ENCODE measurements at places on chromosomes 16 and 17.

DNA sequence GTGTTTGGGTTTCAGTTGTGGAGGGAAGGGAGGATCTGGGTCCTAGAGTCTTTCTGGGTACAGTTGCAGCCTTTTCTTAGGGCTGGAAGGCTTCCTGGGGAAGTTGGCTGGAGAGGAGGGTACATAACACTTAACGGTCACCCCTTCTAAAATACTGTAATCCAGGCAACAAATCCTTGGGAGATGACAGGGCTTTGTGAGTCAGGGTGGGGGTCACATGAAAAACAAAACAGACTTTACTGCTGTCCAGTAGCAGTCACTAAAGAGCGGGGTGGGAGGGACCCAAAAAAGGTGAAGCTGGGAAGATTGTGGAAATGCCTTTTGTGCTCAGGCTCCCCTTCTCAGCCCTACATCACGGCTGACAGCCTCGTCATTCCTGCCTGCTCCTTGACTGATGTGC is 6.3 kb downstream of the SAP30BP start:
- DNase-seq = no peak

GRCh38 chr17:57110579-57111325 is 25.7 kb downstream of the AKAP1 start:
- no peak for DNase-seq

DNA sequence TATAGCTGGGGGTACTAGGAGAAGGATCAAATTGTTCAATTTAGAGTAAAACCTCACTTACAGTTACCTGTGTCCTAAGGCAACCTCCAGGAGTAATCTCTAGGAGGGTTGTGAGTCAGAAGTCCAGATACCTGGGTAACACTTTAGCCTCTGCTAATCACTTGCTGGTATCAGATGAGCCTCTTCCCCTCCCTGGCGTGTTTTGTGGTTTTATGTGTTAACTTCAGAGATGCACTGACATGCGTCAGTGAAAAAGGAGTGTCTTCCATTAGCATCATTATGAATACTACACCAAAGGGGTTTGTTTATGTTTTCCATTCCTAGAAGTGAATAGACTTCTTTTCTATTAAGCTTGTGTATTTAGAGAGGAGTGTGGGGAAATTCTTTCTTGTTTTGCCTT is 208.2 kb downstream of the FTO start:
- DNase-seq = no peak

DNA sequence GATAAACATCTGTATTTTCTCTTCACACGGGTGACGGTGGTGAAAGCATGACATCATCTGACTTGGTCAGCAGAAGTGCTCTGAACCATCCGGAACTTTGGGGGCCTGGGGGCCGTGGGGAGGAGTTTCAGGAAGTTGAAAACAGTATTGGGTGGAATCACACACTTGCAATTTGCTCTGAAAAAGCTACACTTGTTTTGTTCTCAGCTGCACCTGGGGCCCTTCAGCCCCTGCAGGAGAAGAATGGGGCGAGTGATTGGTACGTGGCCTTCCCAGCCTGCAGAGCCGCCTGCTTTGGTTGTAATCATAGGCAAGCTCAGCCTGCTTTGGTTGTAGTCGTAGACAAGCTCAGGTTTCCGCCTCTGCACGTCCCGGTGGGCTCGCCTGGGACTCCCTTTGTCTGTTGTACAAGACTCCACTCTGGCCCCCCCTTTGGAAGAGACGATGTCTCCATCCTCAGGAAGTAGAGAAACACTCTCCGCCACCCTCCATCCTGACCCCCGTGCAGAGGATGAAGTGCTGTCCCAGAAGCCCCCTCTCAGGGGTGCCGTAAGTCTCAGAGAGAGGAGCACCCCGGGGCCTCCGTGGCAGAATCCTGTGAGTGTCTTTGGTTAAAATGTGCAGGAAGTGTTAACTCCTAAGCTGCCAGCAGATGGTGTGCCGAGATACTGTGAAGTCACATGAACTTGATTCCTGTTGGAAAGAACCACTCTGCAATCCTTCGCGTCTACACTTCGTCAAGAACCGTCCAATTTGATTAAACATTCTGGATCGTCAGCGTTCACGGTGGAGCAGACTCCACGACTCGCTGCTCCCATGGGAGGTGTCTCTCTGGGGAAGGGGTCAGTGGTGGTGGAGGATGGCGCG is 5.4 kb downstream of the BANP start:
- DNase-seq = peak; percentile 55

Data from T-helper 17 cell (primary cell).